ENCODE measurements at places on chromosomes 5 and 9.

DNA sequence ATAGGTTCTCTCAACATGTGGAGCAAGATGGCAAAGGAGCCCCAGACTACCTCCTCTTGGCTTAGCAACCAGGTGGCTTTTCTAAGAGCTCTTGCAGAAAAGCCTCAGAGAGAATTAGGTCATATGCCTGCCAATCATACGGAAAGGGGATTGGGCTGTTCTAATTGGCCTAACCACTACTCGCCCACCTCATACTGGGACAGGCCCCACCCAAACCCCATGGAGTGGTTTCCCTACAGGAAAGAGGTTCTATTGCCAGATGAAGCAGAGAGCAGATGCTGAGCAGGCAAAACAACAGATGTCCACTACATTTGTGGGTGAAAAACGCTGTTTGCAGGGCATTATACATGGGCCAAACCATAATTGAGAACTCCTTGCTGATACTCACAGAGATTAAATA is 29.0 kb downstream of the ABLIM3 start:
- H3K27ac ChIP-seq, result peak overlapping the region; percentile 46
- H3K4me1 ChIP-seq, result peaks cover 75% of the 10 kb centered on the region
- H3K4me3 ChIP-seq, result no peak overlapping the region

DNA sequence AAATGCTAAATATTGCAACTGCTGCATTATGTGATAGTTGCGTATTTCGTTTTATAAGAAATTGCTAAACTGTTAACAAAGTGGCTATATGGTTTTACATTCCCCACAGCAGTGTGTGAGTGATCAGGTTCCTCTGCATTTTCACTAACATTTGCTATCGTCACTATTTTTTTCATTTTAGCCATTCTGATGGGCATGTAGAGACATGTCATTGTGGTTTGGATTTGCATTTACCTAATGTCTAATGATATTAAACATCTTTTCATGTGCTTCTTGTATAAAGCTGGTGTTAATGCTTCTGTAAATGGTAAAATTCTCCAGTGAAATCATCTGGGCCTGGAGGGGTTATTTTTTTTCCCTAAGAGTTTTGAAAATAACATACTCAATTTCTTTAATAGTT is 61.6 kb downstream of the ERCC6L2 start:
- H3K27ac ChIP-seq, result no peak overlapping the region
- H3K36me3 ChIP-seq, result peaks cover 86% of the 10 kb centered on the region
- H3K4me1 ChIP-seq, result no peaks in the 10 kb centered on the region
- H3K27me3 ChIP-seq, result no peaks in the 10 kb centered on the region
- H3K4me3 ChIP-seq, result no peak overlapping the region

DNA sequence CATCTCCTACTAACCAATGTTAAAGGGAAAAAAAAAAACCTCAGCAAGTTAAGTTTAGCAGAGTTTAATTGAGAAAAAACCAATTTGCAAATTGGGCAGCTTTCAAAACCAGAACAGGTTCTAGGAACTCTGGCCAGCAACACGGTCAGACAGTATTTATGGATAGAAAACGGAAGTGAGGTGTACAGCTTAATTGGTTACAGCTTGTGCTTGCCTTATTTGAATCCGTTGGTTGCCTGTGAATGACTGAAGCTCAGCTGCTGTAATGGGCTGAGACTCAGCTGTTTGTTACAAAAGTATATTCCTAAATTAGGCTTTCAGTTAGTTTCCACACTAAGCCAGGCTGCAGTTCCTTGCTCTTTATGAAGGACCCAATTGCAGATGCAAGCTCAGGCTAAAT is 217.0 kb downstream of the SREK1 start:
- H3K27me3 ChIP-seq, result no peaks in the 10 kb centered on the region
- peaks cover 75% of the 10 kb centered on the region for H3K4me1 ChIP-seq
- H3K36me3 ChIP-seq, result no peaks in the 10 kb centered on the region
- DNase-seq, result no peak
- H3K27ac ChIP-seq, result peak overlapping the region; percentile 90
- H3K4me3 ChIP-seq, result no peak overlapping the region

- H3K27me3 ChIP-seq, result no peaks in the 10 kb centered on the region
- DNase-seq, result no peak
- H3K4me3 ChIP-seq, result no peak overlapping the region
- no peaks in the 10 kb centered on the region for H3K4me1 ChIP-seq
- H3K27ac ChIP-seq, result no peak overlapping the region
Measured at GRCh38 chr5:124021776-124022175, 509.8 kb downstream of the CSNK1G3 start.

DNA sequence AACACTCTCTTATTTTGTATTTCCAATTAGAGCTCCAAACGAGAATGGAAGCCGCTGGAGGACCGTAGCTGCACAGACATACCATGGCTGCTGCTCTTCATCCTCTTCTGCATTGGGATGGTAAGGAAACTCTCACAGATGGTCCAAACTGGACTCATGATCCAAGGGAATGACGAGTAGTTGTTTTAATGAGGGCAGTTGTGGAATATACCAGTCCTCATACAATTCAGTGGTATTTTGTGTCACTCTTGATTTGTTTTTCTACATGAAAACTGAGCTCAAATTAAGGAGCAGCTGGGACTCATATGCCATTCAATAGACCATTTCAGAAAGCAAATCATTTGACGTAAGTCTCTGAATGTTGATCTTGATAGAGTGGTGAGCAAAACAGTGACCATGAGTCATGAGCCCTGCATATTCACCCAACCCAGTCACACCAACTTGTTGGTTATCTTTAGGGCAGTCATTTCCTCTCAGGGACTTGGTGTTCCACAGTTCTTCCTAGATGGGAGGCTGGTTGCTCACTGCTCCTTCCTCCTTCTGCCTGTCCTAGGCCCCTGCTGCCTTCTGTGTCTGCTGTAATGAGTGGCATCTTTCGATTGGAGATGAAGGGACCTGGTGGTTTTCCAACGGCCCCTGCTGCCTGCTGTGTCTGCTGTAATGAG is 54.9 kb downstream of the SLC44A1 start:
- H3K4me1 ChIP-seq, result peaks cover 34% of the 10 kb centered on the region
- H3K27me3 ChIP-seq, result no peaks in the 10 kb centered on the region
- no peak overlapping the region for H3K4me3 ChIP-seq
- peaks cover 16% of the 10 kb centered on the region for H3K36me3 ChIP-seq

GRCh38 chr9:35341585-35341984 is 148.3 kb upstream of the RUSC2 start:
- peaks cover 3% of the 10 kb centered on the region for H3K36me3 ChIP-seq
- H3K4me1 ChIP-seq, result peaks cover 61% of the 10 kb centered on the region
- H3K27me3 ChIP-seq, result no peaks in the 10 kb centered on the region
- peak overlapping the region; percentile 75 for H3K27ac ChIP-seq

DNA sequence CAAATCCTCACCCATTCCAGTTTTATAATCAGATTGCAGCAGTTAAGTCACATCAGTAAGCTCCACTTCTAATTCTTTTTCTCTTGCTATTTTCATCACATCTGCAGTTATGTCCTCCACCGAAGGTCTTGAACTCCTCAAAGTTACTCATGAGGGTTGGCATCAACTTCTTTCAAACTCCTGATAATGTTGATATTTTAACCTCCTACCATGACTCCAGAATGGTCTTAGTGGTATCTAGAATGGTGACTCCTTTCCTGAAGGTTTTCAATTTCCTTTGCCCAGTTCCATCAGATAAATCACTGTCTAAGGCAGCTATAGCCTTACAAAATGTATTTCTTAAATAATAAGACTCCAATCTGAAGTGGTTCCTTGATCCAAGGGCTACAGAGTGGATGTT is 53.8 kb upstream of the EDIL3 start:
- no peaks in the 10 kb centered on the region for H3K36me3 ChIP-seq
- no peaks in the 10 kb centered on the region for H3K4me1 ChIP-seq
- DNase-seq, result no peak
- H3K4me3 ChIP-seq, result no peak overlapping the region
- no peak overlapping the region for H3K27ac ChIP-seq

DNA sequence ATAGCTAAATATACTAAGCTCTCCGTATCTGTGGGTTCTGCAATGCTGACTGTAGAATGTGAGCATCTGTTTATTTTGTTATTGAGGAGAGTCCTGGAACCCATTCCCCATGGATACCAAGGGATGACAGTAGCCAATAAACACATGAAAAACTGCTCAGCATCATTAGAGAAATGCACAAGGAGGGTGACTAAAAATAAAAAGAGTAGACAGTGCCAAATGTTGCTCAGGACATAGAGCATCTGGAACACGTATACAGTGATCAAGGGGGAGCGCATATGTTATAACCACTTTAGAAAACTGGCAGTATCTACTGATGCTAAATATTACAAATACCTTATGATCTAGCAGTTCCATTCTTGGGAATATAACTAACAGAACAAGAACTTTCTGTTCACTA is 31.0 kb downstream of the MARCHF6 start:
- H3K27ac ChIP-seq, result peak overlapping the region; percentile 32
- no peaks in the 10 kb centered on the region for H3K27me3 ChIP-seq
- H3K36me3 ChIP-seq, result peaks cover 44% of the 10 kb centered on the region

DNA sequence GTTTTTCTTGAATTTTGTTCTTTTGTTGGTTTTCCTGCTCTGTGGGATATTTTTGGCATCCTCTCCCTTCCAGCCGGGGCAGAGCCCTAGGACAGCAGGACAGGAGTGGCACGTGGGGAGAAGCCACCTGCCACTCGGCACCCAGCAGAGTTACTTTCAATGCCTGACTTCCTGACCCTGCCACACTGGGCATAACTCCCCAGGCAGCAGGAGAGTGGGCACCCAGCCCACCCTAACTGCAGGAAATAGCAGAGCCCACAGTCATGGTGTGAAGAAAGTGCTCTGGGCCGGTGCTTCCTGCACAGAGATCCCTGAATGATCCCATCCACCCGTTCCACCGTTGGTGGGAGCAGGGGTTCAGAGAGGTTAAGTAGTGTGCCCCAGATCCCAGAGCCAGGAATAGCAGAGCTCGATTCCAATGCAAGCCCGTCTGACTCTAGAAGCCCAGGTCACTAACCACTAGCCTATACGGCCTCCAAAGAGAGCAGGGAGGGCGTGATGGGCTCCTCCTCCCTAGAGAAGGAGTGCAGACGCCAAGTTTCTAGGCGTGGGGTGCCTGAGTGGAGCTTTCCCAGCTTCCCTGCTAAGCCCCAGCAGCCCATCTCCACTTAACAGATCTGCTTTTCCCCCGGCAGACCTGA is 8.1 kb upstream of the NUP214 start:
- no peak for DNase-seq
- peaks cover 32% of the 10 kb centered on the region for H3K36me3 ChIP-seq
- H3K27ac ChIP-seq, result peak overlapping the region; percentile 90
- peaks cover 36% of the 10 kb centered on the region for H3K4me1 ChIP-seq
- H3K4me3 ChIP-seq, result peak overlapping the region; percentile 17

GRCh38 chr5:124795829-124796228 is 49.4 kb upstream of the ZNF608 start:
- H3K27ac ChIP-seq, result no peak overlapping the region
- no peaks in the 10 kb centered on the region for H3K27me3 ChIP-seq
- no peak for DNase-seq
- no peaks in the 10 kb centered on the region for H3K4me1 ChIP-seq
- no peaks in the 10 kb centered on the region for H3K36me3 ChIP-seq
- no peak overlapping the region for H3K4me3 ChIP-seq

- H3K4me1 ChIP-seq, result peaks cover 58% of the 10 kb centered on the region
- H3K4me3 ChIP-seq, result peak within 1 kb of the TSS; percentile 86
- H3K36me3 ChIP-seq, result no peaks in the 10 kb centered on the region
- DNase-seq, result peak; percentile 71
- H3K27me3 ChIP-seq, result no peaks in the 10 kb centered on the region
Measured at GRCh38 chr9:96383165-96383942, at the start of gene SLC35D2. TSS of gene SLC35D2 (minus strand) at chr9:96383711. CDS start at chr9:96383634, 77 bp downstream.

DNA sequence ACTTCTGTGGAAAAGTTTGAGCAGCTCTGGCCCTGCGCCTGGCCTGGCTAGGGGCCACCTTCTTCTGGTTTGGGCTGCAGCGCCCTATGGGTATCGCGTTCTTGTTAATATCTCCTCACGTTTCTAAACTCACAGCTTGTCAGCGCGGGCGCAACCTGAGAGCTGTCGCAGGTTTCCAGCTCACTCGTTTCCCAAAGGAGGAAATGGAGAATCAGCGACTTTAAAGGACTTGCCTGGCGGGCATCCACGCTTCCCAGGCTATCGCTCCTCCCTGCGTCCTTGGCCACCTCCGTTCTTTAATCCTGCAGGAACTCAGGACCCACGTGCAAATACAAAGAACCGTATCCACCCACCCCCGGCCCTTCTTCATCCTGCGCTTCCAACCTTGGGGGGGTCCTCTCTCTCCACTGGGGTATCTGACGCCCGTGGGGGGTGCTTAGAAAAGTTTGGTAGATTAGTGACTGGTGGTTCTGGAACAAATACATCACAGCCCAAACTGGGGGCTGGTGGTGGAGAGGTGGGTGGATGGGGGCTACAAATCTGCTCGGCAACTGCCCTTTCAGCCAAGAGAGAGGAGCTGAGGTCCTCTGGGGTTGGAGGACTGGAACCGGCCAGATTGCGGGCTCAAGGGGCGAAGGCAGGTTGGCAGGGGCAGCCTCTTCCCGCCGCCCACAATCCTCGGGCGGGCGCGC is 578 bp upstream of the PSAT1 start:
- peaks cover 27% of the 10 kb centered on the region for H3K4me1 ChIP-seq
- H3K27me3 ChIP-seq, result peaks cover 73% of the 10 kb centered on the region
- no peaks in the 10 kb centered on the region for H3K36me3 ChIP-seq
- H3K27ac ChIP-seq, result peak overlapping the region; percentile 46
- peak; percentile 37 for DNase-seq

DNA sequence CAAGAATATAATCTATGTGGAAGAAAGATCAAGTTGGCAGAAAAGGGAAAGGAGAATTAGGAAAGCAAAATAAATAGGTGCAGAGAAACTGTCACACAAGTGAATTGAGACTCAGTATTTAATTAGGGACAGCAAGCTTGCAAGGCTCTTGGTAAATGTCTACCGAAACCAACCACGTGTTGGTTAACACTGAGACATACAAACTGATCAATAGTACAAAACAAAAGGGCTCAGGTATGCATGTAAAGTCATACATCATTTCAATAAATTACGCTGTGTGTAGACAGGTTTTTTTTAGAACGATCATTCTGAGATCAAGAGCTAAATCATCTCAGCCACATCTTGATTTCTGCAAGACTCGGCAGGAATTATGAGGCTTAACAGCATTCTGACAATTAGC is 225.4 kb downstream of the EBF1 start:
- no peak overlapping the region for H3K4me3 ChIP-seq
- H3K27me3 ChIP-seq, result no peaks in the 10 kb centered on the region
- H3K4me1 ChIP-seq, result peaks cover 55% of the 10 kb centered on the region
- H3K36me3 ChIP-seq, result no peaks in the 10 kb centered on the region
- H3K27ac ChIP-seq, result peak overlapping the region; percentile 78

DNA sequence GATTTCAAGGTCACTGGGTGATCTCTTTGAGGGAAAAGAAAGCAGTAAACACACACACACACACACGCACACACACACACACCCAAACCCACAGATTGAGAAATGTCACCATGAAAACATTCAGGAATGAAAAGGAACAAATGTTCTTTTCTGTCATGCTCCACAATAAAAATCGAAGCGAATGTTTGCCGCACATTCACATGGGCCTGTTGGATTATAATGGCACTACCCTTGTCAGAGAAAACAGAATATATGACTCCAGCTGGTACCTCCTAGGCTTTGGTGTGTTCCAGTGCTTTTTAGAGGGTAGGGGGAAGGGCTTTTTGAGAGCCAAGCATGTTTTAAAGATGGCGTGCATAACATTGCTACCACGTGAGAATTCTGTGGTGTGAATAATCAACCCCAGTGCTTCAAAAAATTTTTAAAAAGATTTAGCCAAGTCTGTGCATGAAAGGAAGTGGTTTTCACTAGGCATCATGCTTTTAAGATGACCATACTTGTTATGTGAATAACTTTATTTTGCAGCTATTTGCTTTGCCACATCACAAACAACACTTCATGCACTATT is 120.8 kb upstream of the ZNF608 start:
- no peaks in the 10 kb centered on the region for H3K27me3 ChIP-seq
- H3K4me1 ChIP-seq, result peaks cover 27% of the 10 kb centered on the region
- H3K27ac ChIP-seq, result no peak overlapping the region
- no peak overlapping the region for H3K4me3 ChIP-seq
- DNase-seq, result no peak

GRCh38 chr9:99349870-99350269 is 127.8 kb downstream of the SEC61B start:
- H3K27me3 ChIP-seq, result no peaks in the 10 kb centered on the region
- no peaks in the 10 kb centered on the region for H3K36me3 ChIP-seq
- H3K4me3 ChIP-seq, result no peak overlapping the region
- no peak overlapping the region for H3K27ac ChIP-seq

Data from left ventricle myocardium inferior (tissue), 1 donor.